ENCODE measurements at places on chromosomes 11 and 22.

DNA sequence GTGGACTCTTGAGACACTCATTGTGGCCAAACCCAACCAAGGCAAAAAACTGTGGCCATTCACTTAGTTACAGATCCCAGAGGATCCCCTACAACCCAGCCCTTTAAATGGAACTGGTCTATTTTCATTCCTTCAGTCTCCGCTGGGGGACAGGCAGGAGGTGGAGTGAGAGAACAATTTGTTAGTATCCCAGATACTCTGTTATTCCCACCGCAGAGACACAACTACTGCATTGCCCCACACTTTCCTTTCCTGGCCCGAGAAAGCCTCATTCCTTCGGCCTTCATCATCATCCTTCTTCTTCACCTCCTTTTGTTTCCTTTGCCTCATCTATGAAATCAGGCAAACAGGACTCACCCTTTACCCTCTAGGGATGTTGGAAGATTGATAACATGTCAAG lies 191.1 kb downstream of the NTM start:
- H3K27me3 ChIP-seq = peaks cover 3% of the 10 kb centered on the region
- H3K4me1 ChIP-seq = no peaks in the 10 kb centered on the region
- no peaks in the 10 kb centered on the region for H3K36me3 ChIP-seq
- H3K4me3 ChIP-seq = no peak overlapping the region
- no peak for DNase-seq

DNA sequence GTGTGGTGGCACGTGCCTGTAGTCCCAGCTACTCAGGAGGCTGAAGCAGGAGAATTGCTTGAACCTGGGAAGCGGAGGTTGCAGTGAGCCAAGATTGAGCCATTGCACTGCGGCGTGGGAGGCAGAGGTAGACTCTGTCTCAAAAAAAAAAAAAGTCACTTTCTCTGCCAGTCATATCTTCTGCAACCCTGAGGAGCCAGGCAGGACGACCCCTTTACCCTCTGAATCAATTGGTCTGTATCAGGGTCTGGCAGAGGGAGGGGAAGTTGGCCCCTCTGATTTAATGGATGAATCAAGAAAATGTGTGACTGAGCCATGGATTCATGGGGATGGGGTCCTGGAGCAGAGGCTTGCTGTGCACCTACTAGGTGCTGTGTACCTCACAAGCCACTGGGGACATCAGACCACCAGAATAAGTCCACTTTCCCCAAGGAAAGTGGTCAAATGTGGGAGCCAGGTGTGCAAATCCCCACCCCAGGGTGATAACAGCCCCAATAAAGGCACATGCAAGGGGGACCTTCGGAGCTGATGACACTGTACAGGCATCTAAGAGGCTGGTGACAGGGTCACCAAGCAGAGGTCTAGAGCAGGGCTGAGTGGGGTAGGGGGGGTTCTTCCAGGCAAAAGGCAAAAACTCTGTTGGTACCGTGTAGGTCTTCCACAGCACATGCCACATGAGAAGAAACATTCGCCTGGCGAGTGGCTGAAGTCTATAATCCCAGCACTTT lies 29.0 kb downstream of the TXN2 start:
- no peaks in the 10 kb centered on the region for H3K36me3 ChIP-seq
- H3K4me3 ChIP-seq = peak overlapping the region; percentile 79
- no peak for DNase-seq

GRCh38 chr11:120108154-120108784 lies 29.6 kb downstream of the TRIM29 start:
- H3K4me1 ChIP-seq = no peaks in the 10 kb centered on the region
- peak; percentile 51 for DNase-seq
- H3K36me3 ChIP-seq = no peaks in the 10 kb centered on the region
- H3K4me3 ChIP-seq = no peak overlapping the region
- no peak overlapping the region for H3K27ac ChIP-seq
- H3K27me3 ChIP-seq = no peaks in the 10 kb centered on the region

DNA sequence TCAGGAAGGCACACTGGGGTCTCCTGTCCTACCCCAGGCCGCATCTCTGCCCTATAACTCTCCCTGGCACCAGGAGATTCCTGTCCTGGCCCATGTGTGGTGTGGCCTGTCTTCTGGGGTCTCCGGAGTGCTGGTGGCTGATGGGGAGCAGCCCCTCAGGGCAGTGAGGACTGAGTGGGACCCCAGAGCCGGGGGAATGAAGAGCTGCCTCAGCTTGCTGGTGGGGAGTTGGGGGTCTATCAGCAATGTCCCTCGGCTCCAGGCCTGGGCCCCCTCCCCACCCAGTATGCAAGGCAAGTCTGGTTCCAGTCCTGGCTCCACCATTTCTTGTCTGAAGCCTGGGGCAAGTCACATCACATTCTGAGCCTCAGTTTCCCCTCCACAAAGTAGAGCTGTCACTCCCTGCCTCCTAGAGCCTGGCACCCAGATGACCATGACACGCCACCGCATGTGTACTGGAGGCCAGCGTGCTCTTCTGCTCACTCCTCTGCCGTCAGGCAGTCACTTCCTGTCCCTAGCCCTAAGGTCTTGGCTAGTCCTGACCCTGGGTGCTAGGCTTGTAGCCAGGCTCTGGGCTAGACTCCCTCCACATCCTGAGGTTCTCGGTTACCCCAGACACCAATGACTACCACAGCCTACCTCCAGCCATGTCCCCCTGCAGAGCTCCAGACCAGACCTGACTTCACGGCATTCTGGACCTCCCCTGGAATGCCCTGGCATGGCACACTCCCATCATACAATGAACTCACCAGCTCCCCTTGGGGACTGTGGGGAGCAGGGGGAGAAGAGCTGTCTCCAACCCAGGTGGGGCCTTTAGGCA lies 12.8 kb downstream of the ARAP1 start:
- H3K27me3 ChIP-seq = no peaks in the 10 kb centered on the region
- H3K4me1 ChIP-seq = peaks cover 83% of the 10 kb centered on the region
- no peak overlapping the region for H3K4me3 ChIP-seq

DNA sequence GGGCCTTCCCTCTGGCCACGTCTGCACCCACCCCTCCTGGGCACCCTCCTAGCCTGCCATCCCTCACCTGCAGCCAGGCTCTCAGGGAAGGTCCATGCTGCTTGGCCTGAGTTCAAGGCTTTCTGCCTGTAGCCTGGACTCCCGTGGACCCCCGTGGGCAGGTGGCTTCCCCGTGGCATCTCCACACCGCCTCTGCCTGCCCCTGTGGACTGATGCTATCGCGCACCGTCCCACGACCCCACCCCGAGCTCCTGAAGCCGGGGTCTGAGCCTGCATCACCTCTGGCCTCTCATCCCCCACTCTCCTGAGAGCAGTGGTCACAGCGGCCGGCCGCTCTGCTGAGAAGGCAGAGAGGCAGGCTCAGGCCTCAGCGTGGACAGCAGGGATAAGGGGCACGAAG lies 4.5 kb downstream of the IFITM5 start:
- DNase-seq = no peak
- H3K4me3 ChIP-seq = no peak overlapping the region
- peak overlapping the region; percentile 35 for H3K27ac ChIP-seq
- H3K36me3 ChIP-seq = no peaks in the 10 kb centered on the region
- H3K4me1 ChIP-seq = peaks cover 50% of the 10 kb centered on the region
- H3K27me3 ChIP-seq = no peaks in the 10 kb centered on the region

DNA sequence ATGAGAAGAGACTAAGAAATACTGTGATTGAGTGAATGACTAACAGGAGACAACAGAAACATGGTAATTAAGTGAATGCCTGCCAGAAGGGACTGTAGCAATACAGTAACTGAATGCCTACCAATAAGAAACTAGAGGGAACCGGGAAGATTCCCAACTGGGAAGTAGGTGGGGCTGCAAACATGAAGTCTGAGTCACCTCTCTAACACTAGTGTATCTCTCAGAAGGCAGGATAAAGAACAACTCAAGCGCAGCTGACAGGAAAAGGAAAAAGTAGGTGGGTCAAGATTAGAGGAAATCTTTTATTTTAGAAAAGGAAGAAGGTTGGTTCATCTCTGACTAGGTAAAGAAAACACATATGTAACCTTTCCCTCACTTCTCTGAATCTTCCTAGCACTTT lies 14.0 kb downstream of the C11orf42 start:
- H3K4me3 ChIP-seq = no peak overlapping the region
- H3K27ac ChIP-seq = peak overlapping the region; percentile 7
- H3K27me3 ChIP-seq = no peaks in the 10 kb centered on the region
- DNase-seq = no peak

- peak overlapping the region; percentile 70 for H3K4me3 ChIP-seq
- no peaks in the 10 kb centered on the region for H3K36me3 ChIP-seq
- H3K4me1 ChIP-seq = peaks cover 13% of the 10 kb centered on the region
- DNase-seq = no peak
- H3K27me3 ChIP-seq = peaks cover 15% of the 10 kb centered on the region
These were observed 36.1 kb upstream of the OR8B8 start for GRCh38 chr11:124481365-124482323.

DNA sequence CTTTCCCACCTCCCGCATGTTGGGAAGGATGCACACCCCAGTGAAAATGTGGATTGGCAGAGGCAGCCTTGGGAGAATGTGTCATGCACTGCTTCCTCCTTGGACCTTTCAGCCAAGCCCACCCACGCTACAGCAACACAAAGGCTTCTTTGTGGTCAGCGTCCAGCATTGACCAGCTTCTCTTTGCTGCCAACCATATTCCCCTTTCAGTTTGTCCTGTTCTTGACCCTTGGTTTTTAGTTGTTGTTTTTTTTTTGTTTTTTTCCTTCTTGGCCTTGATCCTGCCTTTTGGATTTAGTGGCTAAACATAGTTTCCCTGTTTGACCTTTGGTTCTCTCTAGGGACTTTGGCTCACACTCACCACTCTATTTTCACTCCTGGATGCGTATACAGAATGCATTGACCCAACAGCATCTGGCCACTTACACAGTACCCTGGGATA lies 573.6 kb downstream of the INSC start:
- no peaks in the 10 kb centered on the region for H3K4me1 ChIP-seq
- peaks cover 5% of the 10 kb centered on the region for H3K27me3 ChIP-seq
- H3K36me3 ChIP-seq = peaks cover 6% of the 10 kb centered on the region
- no peak for DNase-seq

- no peak for DNase-seq
- peaks cover 15% of the 10 kb centered on the region for H3K27me3 ChIP-seq
- no peak overlapping the region for H3K4me3 ChIP-seq
- no peaks in the 10 kb centered on the region for H3K4me1 ChIP-seq
These were observed 6.7 kb upstream of the CAVIN3 start for GRCh38 chr11:6326985-6327384.

- H3K27me3 ChIP-seq = no peaks in the 10 kb centered on the region
- no peaks in the 10 kb centered on the region for H3K4me1 ChIP-seq
- H3K4me3 ChIP-seq = no peak overlapping the region
- DNase-seq = no peak
- no peak overlapping the region for H3K27ac ChIP-seq
These were observed 186.6 kb downstream of the CEP164 start for GRCh38 chr11:117514256-117514655.

GRCh38 chr11:83319346-83319745 lies 33.2 kb upstream of the CCDC90B start:
- no peak for DNase-seq
- peaks cover 12% of the 10 kb centered on the region for H3K27me3 ChIP-seq
- H3K36me3 ChIP-seq = no peaks in the 10 kb centered on the region

GRCh38 chr22:47177334-47177815 lies 414.9 kb downstream of the TBC1D22A start:
- H3K4me1 ChIP-seq = no peaks in the 10 kb centered on the region
- H3K27me3 ChIP-seq = no peaks in the 10 kb centered on the region
- no peak overlapping the region for H3K27ac ChIP-seq
- H3K4me3 ChIP-seq = no peak overlapping the region
- H3K36me3 ChIP-seq = peaks cover 17% of the 10 kb centered on the region
- DNase-seq = no peak

DNA sequence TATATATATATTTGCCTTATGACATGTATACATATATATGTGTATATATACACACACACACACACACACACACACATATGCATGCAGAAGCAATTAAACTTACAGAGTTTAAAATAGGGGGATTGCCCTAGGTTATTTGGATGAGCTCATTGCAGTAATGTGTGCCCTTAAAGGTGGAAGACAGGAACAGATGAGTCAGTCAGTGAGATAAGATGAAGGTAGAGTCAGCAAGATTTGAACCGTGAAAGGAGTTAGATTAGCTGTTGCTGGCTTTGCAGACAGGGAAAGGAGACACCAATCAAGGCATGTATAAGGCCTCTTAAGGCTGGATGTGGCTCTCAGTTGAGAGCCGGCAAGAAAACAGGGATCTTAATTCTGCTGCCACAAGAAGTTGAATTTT lies 902.4 kb upstream of the RAG2 start:
- DNase-seq = no peak
- H3K36me3 ChIP-seq = no peaks in the 10 kb centered on the region
- no peaks in the 10 kb centered on the region for H3K4me1 ChIP-seq

GRCh38 chr11:130269326-130269943 lies 45.3 kb downstream of the ZBTB44 start:
- peaks cover 31% of the 10 kb centered on the region for H3K4me1 ChIP-seq
- peak overlapping the region; percentile 62 for H3K27ac ChIP-seq
- no peaks in the 10 kb centered on the region for H3K27me3 ChIP-seq
- DNase-seq = no peak

- H3K4me1 ChIP-seq = peaks cover 23% of the 10 kb centered on the region
- DNase-seq = no peak
- H3K36me3 ChIP-seq = peaks cover 14% of the 10 kb centered on the region
These were observed 8.3 kb downstream of the APOBEC3D start for GRCh38 chr22:39029227-39029626.

GRCh38 chr11:29553990-29554389 lies 462.8 kb downstream of the KCNA4 start:
- no peaks in the 10 kb centered on the region for H3K4me1 ChIP-seq
- H3K36me3 ChIP-seq = no peaks in the 10 kb centered on the region
- no peaks in the 10 kb centered on the region for H3K27me3 ChIP-seq
- no peak for DNase-seq
- no peak overlapping the region for H3K27ac ChIP-seq
- H3K4me3 ChIP-seq = no peak overlapping the region

- peaks cover 11% of the 10 kb centered on the region for H3K4me1 ChIP-seq
- no peak overlapping the region for H3K27ac ChIP-seq
- peaks cover 2% of the 10 kb centered on the region for H3K36me3 ChIP-seq
- peaks cover 20% of the 10 kb centered on the region for H3K27me3 ChIP-seq
- no peak overlapping the region for H3K4me3 ChIP-seq
These were observed 1166.5 kb downstream of the LRRC4C start for GRCh38 chr11:40292721-40293508.

DNA sequence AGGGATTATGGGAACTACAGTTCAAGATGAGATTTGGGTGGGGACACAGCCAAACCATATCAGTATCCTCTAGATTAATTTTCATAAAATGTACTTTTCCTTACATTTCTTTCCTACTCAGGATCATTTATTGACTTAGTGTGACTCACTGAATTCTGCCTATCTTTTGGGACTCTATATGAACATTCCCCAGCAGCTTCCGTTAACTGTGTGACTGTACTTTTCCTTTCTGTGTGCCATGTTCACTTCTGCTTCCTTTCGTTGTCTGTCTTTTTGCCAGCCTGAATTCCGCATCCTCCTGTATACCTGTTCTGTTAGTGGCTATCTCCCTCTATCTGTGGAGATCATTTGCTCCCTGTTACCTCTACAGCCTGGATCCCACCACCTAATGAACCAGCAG lies 48.8 kb downstream of the SPECC1L start:
- H3K27ac ChIP-seq = no peak overlapping the region
- no peak for DNase-seq
- peaks cover under 1% of the 10 kb centered on the region for H3K4me1 ChIP-seq
